SJSA1 (cell line): ENCODE measurements at places on chromosomes 11 and 22. TPM values are rescaled to one million over a fixed set of nuclear protein-coding genes. Genes with fewer than 3 reads are reported as not detected.

The OR51B4 gene
- not detected in 2 replicates for total RNA-seq

DNA sequence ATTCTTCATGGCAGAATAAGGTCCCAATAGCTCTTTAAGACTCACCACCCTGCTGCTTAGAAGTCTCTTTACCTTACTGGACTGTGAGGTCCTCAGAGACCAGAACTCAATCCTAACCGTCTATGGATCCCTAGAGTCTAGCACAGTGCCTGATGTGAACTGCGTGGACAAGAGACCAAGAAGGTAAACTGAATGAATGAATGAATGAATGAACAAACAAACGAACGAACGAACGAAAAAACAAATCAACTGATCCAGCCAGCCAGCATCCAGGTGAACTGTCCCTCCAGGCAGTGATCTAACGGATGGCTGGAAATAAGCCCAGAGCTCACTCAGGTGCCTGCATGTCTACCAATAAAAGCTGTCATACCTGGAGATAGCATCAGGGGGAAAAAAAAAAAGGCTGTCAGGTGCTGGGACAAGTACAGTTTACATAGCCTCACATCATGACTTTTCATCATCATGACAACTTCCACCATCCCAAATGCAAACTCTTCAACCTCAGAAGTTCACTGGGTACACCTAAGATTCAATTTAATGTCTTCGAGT is 59.8 kb downstream of the PACSIN2 start:
- H3K4me1 ChIP-seq, result peaks cover 16% of the 10 kb centered on the region
- DNase-seq, result no peak
- H3K27ac ChIP-seq, result no peak overlapping the region
- H3K36me3 ChIP-seq, result peaks cover 32% of the 10 kb centered on the region

DNA sequence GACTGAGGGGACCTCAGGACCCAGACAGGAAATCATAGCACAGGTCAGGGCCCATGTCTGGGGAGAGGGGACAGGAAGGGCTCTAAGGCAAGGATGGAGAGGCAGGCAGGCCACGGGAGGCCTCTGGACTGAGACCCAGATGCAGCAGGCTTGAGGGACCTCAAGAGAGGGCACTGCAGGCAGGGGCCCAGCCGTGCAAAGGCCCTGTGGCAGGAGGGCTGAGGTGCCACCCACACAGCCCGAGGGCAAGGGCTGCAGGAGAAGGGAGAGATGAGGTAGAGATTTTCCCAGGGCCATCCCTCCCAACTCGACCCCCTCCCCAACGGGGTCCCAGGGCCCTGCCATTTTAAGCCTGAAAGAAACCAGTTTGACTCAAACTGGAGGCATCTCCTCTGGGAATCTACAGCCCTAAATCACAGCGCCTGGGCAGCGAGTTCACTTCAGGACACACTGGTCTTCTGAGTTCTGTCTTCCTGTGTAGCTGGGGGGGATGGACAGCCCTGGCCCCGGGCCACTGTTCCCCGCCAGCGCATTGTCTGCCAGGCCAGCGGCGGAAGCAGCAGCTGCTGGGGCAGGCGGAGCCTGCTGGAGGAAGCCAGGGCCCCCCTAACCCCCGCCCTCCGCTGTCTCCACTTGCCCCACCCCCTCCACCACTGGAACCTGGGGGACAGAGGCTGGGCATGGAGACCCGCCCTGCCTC is 20.3 kb upstream of the WNT7B start:
- H3K27ac ChIP-seq, result peak overlapping the region; percentile 63
- no peak overlapping the region for H3K4me3 ChIP-seq
- H3K36me3 ChIP-seq, result no peaks in the 10 kb centered on the region
- H3K4me1 ChIP-seq, result peaks cover 40% of the 10 kb centered on the region
- DNase-seq, result peak; percentile 95
- no peaks in the 10 kb centered on the region for H3K27me3 ChIP-seq

DNA sequence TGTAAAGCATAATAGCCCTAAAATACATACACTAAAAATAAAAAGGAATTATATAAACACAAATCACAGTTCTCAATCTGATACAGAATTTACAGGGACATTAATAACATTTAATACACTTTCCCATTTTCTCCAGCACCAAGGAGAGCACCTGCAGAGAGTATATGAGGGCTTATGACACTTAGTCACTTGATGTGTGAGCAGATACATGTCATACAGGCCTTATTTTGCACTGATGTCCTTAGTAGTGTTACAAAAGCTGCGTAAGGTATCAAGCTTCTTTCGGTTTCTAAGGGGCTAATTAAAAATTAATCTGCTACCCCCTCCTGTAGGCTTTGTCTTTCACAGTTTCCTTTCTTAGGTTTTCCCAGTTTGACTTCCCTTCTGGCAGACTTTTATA is 61.3 kb downstream of the TRIM44 start:
- peaks cover 15% of the 10 kb centered on the region for H3K4me1 ChIP-seq
- H3K27ac ChIP-seq, result no peak overlapping the region
- H3K36me3 ChIP-seq, result peaks cover 37% of the 10 kb centered on the region
- H3K27me3 ChIP-seq, result no peaks in the 10 kb centered on the region
- no peak overlapping the region for H3K4me3 ChIP-seq

DNA sequence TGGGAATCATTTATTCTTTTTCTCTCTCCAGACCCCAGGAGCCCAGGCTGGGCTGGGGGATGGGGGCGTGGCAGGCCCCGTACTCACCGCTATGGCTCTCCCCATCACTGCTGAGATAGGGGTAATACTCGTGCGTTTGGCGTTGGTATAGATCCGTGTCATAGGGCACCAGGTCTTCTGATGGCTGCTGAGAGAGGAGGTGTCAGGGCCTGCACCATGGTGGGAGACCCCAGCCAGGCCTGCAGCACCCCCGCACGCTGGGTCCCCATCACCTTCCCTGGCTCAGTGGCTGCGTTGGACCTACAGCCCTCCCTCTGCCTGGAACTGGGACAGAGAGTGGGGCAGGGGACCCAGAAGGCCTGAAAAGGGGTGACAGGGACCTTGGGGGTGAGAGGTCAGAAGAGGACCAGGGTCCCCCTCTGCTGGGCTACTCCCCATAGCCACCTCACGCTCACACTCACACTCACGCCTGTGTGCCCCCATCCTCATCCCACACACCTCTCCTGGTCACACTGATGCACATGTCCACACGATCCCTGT is 2.7 kb downstream of the SPI1 start:
- DNase-seq, result peak; percentile 36
- no peaks in the 10 kb centered on the region for H3K36me3 ChIP-seq
- H3K4me3 ChIP-seq, result no peak overlapping the region
- peaks cover 11% of the 10 kb centered on the region for H3K4me1 ChIP-seq

GRCh38 chr11:45102361-45102809 is 44.1 kb upstream of the PRDM11 start:
- no peak overlapping the region for H3K4me3 ChIP-seq
- no peaks in the 10 kb centered on the region for H3K36me3 ChIP-seq
- peaks cover 12% of the 10 kb centered on the region for H3K4me1 ChIP-seq
- DNase-seq, result no peak
